Activated naive CD4-positive, alpha-beta T cell treated with anti-CD3 and anti-CD28 coated beads, Interleukin-2, amount 50 U/mL, for 16 hours (primary cell): ENCODE measurements at places on chromosomes 4 and X.

GRCh38 chr4:17562157-17562556 lies 14.8 kb upstream of the LAP3 start:
- DNase-seq, result no peak

DNA sequence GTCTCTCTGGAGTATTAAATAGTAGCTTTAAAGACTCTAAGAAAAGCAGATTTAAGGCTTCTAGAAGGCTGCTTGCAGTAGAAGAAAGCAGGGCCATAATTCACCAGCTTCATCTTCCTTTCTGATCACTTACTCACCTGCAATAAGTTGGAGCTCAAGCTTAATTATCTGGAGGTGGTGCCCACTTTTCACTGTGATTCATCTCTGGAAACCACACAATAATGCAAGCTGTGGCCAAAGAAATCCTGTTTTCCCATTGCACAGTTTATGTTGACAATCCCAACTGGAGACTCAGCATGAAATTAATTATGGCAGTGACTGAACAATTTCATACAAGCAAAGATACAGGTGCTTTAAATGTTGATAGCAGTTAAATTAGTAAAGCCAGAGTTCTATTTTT lies 14.7 kb downstream of the CWH43 start:
- no peak for DNase-seq

- DNase-seq, result no peak
Measured at GRCh38 chrX:3787856-3788255, 74.4 kb upstream of the PRKX start.

DNA sequence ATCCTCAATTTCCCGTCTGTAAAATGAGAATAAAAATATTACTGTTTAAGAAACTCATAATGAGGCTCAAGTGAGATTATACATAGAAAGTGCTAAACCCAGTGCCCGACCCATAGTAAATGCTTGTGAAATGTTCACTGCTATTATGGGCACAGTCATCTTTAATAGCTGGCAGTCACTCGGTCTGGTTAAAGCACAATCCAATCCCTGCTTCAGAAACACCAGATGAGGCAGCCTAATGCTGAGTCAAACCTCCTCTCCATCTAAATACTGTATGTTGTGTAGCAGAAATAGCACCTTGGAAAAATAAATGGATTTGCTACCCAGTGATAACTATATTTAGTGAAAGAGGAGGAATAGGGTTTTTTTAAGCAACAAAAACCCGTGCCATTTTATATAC lies 14.5 kb downstream of the EVC2 start:
- DNase-seq, result no peak

- DNase-seq, result no peak
Measured at GRCh38 chr4:182843808-182844325, 73.3 kb downstream of the DCTD start.

GRCh38 chrX:9835585-9836210 lies 49.5 kb downstream of the SHROOM2 start:
- DNase-seq, result no peak

DNA sequence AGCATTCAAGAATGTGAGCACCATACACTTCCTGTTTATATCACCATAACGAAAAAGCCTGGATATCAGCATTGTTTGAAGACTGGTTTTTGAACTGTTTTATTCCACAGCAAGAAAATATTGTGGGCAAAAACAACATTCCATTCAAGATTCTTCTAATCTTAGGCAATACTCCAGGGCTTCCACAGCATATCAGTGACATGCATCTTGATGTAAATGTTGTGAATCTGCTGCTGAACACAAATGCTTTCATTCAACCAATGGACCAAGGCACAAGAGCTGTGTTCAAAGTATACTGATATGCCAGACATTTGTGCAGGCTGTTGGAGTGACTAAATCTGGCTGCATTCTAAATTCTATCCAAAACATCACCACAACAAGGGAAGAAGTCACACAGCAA lies 260.1 kb upstream of the ETNPPL start:
- no peak for DNase-seq

DNA sequence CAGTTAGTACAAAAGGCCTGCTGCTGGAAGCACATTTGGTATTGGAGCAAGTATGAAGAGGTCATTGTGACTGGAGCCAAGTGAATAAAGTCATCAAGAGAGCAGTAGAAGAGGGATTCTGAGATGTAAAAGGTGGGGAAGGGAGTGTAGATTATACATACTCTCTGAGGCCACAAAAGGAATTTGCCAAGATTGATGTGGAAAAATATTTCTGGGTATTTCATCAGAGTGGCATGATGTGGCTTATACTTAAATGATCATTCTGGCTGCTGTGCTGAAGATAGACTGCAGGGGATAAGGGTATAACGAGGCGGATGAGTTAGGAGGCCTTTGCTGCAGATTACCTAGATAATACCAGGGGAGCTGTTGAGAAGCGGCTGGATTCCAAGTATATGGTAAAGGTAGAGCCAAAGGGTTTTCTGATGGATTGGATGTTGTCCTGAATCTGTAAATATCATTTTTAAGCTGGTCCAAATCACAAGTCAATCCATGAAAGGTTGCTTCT lies 231.8 kb upstream of the AGA start:
- DNase-seq, result no peak

GRCh38 chr4:130238121-130238520 lies 1142.2 kb downstream of the C4orf33 start:
- no peak for DNase-seq

- no peak for DNase-seq
Measured at GRCh38 chr4:2534904-2535375, 1.5 kb upstream of the FAM193A start.

- no peak for DNase-seq
Measured at GRCh38 chr4:184550476-184550875, 76.1 kb upstream of the IRF2 start.

DNA sequence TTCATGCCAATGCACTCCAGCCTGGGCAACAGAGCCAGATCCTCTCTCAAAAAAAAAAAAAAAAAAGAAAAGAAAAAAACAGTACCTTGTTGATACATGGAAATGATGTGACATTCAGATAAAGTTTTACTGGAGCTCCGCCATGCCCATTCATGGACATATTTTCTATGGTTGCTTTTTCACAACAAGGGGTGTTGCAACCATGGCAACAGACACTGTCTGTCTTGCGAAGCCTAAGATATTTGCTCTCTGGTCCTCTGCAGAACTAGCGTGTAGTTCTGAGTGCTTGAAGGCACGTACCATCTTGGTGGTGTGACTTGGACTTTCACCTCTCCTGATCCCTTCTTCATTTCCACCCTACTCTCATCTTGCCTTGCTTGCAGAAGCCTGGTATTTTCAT lies 53.2 kb downstream of the TBL1X start:
- no peak for DNase-seq

DNA sequence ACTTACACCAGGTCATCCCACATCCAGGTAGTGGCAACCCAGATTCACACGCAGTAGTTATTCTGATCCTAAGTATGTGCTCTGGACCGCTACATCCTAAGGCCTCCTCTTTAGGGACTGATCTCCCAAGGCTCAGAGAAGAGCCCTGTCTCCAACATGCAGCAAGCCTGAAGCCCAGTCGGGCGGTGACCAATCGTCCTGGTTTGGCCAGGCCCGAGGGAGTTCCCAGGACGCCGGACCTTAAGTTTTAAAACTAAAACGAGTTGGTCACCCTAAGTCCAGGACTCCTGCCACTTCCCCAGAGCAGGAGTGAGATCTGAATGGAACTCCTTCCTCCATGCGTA lies 385 bp downstream of the LYAR start:
- no peak for DNase-seq

DNA sequence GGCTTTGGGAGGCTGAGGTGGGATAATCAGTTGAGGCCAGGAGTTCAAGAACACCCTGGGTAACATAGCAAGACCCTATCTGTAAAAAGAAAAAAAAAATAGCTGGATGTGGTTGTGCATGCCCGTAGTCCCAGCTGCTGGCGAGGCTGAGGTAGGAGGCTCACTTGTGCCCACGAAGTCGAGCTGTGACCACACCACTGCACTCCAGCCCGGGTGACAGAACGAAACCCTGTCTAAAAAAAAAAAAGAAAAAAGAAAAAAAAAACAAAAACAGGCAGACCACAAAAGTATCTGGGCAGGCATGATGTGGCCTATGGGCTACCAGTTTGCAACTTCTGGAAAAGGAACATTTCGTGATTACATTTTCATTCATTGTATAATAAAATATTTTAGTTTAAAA lies 38.1 kb upstream of the RASGEF1B start:
- DNase-seq, result no peak

- no peak for DNase-seq
Measured at GRCh38 chrX:49221868-49222267, 11.3 kb downstream of the CACNA1F start.

DNA sequence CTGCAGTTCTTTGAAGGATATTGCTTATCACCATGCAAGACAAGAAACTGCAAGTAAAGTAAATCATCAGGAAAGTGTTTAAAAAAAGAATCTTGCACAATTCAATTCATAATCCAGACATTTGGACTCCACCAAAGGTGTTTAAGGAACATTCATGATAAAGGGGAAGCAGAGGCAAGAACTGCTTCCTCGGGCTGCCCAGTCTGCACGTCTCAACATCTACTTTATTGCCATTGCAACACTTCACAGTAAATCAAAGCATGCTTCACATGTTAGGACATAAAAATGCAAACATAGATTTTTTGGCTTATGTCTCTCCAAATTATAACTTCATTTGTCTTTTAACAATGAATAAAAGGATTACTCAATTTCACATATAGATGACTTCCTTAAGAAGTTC lies 42.5 kb downstream of the MID1 start:
- no peak for DNase-seq
